SHP77 treated with DMSO at 0.1 percent for 48 hours (cell line): ENCODE measurements at places on chromosomes 1 and 21.
A peak's percentile ranks its signal among the peaks of the same experiment; 100 is the strongest.

DNA sequence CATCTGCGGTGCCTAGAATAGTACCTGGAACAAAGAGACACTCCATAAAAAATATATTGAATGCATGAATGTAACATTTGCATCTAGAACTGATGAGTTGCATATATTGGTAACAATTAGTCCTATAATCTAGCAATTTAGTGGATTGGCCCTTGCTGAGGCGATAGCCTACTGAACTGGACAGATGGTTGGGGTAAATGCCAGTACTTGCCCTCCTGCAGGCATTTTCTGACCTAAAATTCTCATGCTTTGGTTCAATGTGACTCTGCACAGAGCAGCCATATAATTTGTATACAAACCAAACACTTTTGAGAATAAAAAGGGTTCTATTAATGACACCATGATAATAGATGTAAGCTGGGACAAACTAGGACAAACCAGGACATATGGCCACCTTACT, 313.6 kb downstream of the OLFM3 start:
- no peak for DNase-seq

DNA sequence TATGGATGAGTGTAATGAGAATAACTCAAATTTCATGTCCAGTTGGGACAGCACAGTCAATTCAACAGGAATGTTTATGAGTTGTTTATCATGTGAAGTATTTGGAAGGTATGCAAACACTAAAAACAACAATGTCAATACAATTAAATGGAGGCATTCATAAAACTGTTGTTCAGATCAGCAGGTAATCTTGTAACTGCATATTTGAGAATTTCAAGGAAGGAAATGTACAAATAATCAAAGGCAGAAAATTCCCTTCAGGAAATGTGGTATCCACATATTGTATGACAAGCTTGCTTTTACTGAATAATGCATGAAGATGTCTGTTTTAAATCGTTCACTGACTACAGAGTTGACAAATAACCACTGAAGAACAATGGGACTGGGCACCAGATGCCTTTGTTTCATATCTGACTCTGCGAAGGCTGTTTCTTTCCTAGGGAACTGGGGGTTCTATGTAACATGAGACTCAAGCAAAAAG, 198.3 kb downstream of the LTN1 start:
- no peak for DNase-seq

- DNase-seq = no peak
Observed at GRCh38 chr1:95002164-95002539, 70.6 kb downstream of the ALG14 start.

GRCh38 chr1:227370533-227371254, 52.4 kb upstream of the CDC42BPA start:
- no peak for DNase-seq

DNA sequence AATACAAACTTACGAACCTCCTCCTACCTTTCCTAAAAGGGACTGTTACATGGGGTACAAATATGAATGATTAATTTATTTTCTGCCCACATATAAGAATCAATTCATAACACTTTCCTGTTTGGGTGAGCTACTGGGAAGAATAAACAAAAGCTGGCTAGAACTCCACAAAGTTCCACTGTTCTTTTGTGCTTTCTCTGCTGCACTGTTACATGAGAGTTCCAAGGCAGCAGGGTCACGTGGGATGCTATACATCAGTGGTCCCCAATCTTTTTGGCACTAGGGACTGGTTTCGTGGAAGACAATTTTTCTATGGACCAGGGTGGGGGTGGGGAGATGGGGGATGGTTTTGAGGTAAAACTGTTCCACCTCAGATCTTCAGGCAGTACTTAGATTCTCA, 2.2 kb upstream of the ANGPTL7 start:
- no peak for DNase-seq

DNA sequence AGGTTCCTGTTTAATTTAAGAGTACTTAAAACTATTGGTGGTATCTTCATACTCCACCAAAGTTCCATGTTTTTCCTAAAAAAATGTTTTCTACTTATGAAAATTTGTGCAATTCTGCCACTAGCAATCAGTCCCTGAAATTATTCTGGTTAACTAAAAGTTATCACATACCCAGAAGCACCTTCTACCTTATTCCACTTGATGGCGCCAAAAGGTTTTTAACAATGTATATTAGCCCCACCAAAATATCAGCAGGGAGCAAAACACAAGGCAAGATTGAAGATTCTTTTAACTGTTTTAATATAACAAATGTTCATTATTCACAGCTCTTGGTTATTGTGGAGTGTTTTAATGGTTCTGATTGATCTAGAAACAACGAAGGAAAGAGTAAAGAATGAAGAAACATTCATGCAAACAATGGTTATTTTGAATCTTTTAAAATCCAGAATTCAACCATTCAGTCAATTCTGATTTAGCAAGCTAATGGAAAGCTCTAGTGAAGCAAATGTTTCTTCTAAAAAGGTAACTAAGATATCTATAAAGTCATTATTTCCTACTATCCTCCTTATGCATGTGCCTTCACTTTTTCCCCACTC, 67.2 kb downstream of the TTLL7 start:
- DNase-seq = peak; percentile 7

DNA sequence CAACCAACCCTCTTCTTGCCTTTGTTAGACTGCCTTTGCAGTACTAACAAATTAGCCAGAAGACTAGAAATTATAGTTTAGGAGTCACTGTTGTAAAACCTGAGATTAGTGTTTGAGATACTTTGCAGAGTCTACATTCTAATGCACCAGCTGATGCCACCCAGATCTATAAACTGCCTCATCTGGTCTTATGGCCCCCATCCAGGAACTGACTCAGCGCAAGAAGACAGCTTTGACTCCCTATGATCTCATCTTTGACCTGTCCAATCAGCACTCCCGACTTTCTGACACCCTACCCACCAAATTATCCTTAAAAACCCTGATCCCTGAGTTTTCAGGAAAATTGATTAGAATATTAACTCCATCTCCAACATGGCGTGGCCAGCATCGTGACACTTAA, 334.6 kb downstream of the RGS7 start:
- DNase-seq = no peak

- no peak for DNase-seq
Observed at GRCh38 chr1:11573116-11573692, 81.0 kb downstream of the FBXO2 start.

DNA sequence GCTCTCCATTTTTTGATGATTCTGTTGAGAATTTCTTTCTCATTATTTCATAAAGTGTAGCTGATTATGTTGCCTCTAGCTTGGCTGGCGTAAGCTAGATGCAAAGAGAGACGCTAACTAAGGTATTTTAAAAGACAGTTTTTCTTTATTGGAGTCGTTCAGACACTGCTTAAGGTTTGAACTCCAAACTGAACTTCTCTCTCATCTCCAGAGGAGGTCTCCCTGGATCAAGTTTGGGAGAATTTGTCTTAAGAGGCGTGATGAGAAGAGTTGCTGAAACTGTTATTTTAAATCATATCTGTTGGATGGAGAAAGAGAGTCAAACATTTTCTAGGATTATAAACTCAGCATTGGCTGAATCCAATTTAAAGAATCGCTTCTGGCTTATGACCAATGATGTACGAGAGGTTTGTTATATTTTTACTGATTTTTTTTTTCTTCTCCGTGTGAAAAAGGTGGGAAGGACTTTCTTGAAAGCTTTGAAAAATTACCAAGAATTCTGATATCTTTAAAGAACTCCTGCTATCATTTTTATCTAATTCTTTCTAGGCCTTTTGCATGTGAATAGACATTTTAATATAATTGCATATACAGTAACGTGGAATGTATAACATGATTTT, 34.0 kb downstream of the MAP3K7CL start:
- DNase-seq = no peak

GRCh38 chr1:8283058-8283884, 34.6 kb upstream of the SLC45A1 start:
- no peak for DNase-seq

- no peak for DNase-seq
Observed at GRCh38 chr21:33584455-33584854, 4.0 kb downstream of the DONSON start.
